Stimulated activated CD4-positive, alpha-beta T cell treated with anti-CD3 and anti-CD28 coated beads, Interleukin-12 subunit alpha, Interleukin-12 subunit beta, amount 100 ng/mL, for 24 hours (primary cell): ENCODE measurements at places on chromosomes 2 and 18.

DNA sequence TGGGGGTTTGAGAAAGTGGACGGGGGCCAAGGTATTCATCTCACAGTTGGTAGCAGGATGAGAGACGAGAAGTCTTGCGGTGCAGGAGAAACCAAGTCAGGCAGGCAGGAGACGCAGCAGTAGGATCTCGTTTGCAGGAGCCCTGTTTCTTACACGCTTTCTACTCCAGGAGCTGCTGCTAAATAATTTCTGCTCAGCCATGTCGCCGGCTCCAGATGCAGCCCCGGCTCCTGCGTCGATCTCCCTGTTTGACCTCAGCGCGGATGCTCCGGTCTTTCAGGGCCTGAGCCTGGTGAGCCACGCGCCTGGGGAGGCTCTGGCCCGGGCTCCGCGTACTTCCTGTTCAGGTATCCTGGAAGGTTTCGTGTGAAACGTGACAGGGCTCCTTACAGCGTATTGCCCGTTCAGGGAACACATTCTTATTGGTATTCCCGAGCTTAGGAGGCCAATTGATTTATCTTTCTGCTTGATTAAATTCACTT, 494 bp downstream of the ANKZF1 start:
- no peak for DNase-seq

GRCh38 chr2:17800693-17801458, 15.4 kb upstream of the MSGN1 start:
- no peak for DNase-seq

- DNase-seq = no peak
Observed at GRCh38 chr2:127661949-127662510, 13.3 kb downstream of the LIMS2 start.

DNA sequence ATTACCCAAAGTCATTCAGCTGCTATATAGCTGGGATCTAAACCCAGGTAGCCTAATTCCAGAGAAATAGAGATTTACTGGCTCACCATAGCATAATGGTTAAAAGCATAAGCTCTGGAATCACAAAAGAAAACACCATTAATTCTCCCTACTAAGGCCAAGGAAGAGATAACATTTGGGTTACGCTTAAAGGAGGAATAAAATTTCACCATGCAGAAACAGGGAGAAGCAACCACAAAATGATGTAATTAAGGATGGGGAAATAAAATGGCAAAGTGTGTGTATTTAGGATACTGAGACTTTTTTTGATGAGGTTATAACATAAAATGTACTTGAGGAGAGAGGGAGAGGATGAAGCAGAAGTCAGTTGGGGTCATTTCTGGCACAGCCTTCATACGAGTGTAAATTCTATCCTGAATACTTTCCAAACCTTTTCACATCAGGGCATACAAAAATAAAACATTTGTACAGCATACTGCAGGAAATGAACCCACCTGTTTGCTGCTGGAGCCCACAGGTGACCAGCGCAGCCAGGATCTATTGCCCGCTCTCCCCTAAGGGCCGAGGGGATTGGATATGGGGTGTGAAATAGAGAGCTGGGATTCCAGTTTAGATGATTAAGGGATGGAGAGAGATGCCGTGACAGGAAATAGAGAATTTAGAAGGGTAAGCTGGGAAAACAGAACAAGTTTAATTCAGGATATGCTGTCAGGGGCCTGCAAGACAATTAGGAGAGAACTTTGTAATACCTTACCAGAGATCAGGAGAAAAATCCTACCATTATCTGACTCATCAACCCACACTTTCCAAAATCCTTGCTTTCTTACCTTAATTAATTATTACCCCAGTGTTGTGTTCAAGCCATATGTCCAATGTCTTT, 43.8 kb upstream of the SERTAD2 start:
- no peak for DNase-seq

- no peak for DNase-seq
Observed at GRCh38 chr2:60391230-60391629, 162.2 kb downstream of the BCL11A start.

GRCh38 chr2:45869165-45869501, 217.7 kb downstream of the PRKCE start:
- no peak for DNase-seq

DNA sequence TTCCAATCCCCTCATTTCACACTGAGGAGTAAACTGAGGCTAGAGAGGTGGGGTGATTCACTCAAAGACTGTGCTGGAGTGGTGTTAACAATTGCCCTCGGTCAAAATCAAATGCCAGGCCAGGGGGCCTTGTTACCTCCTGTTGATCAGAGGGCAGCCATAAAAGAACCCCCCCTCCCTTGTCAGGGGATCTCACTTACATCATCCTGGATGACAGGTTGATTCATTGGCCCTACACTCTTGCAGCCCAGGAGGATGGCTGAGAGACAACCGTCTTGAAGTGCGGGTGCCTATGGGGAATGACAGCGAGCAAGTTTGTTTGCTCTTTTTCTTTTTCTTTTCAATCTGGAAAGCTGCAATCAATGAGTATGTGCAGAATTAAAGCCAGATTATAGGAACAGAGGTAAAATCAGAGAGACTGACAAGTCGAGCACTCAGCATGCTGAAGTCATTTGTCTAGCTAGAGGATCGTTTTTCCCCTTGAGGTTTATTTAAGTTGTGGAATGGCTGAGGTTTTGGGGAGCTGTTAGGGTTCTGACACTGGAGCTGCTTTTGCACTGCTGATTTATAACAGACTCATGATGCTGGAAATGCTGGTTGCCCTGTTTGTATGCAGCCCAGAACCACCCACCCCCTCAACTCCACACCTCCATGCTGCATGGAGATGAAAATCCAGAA, 26.4 kb upstream of the NRP2 start:
- no peak for DNase-seq

- no peak for DNase-seq
Observed at GRCh38 chr2:12928775-12929401, 212.2 kb downstream of the TRIB2 start.

DNA sequence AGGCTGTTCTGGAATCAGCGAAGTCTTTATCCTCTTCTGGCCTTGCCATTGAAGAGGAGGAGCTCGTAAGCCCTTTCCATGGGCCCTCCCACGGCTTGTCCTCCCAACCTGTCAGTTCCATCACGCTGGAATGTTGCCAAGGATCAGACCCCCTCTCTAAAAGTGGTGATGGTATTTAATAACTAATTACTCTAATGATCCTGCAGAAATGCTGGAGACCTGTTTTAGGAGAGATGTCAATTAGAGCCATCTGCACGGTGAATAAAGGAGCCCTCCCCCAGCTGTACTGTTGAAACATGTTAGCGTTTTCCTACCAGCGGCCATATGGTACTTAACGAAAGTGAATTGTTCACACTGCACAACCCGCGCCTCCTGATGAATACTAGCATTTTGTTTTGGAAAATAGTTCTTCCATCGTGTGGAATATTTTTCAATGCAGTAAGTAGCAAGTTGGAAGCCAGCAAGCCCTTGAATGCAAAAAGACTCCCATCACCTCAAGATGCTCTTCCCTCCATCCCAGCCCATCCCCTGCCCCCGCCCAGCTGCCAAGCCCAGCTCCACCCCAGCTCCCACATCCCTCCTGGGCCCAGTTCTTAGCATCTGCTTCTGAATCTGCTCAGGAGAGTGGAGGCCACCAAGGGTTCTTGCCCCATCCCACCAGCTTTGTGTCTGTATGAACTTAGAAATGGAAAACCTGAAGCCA, 145.4 kb downstream of the KLHL29 start:
- no peak for DNase-seq

- DNase-seq = no peak
Observed at GRCh38 chr2:6664332-6665061, 201.2 kb downstream of the CMPK2 start.

GRCh38 chr2:235068701-235069100, 116.9 kb downstream of the SH3BP4 start:
- no peak for DNase-seq

DNA sequence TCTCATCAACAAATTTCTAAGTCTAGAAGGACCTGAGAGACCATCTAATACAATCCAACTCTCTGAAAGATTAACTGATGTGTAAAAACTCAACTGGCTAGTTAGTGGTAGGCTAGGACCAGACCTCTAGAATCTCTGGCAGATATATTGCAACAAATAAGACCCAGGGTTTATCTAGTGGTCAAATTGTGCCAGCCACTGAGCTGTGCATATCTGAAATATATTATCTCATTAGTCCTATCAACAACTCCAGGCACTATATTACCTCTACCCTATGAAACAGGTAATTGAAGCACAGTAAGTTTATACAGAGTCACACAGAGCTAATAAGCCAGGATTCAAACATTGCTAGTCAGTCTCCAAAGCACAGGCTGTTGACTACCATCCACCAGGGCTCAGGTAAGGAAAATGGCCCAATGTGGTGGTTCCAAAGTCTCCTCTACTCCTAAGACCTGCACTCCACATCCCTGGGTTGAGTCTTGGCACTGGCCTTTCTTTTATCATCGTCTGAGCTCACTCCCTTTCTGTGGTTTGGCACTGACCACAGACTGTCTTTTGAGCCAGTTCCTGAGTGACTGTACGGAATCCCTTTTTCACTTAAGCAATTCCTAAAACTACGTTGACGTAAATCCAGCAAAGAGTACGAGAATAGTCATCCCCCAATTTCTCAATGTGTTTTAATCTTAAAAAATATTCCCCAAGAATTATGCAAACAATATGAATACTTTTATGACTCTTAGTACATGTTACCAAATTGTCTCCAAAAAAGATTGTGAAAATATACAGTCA, 11.9 kb upstream of the PID1 start:
- DNase-seq = no peak

- DNase-seq = no peak
Observed at GRCh38 chr2:121078899-121079298, 206.1 kb downstream of the TFCP2L1 start.

DNA sequence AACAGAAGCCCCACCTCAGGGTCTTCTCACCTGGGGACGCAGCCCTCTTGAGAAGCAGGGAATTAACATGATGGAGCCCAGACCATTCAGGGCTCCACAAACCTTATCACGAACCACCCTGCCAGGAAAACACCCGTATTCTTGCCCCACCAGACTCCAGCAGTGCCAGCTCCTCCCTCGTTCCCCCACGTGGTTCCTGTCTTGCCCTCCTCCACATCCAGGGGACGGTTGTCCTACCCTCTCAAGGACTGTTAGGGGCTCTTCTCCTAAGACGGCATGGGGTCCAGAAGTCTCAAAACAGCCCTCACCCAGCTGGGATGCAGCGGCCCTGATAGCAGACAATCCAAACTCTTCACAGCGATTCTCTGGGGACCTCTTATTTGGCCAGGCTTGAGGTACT, 372.2 kb upstream of the HS6ST1 start:
- no peak for DNase-seq

DNA sequence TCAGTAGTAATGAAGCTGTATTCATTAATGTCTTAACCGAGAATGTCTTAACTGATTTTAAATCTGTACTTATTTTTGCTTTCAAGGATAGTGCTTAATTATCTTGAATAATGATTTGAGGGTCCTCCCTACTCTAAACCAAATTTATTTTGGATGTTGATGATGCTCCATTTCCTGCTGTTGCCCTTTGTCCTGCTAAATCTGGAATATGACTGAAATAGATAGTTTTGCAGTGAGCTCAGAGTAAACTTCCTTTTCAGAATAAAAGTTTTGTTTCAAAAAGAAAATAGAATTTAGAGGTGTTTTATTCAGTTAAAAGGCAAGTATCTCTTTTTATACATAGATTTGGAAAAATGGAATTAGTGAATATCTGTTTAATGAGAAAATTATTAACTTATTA, 8.1 kb downstream of the NBEAL1 start:
- DNase-seq = no peak

- no peak for DNase-seq
Observed at GRCh38 chr2:150371044-150371818, 116.2 kb downstream of the RND3 start.

DNA sequence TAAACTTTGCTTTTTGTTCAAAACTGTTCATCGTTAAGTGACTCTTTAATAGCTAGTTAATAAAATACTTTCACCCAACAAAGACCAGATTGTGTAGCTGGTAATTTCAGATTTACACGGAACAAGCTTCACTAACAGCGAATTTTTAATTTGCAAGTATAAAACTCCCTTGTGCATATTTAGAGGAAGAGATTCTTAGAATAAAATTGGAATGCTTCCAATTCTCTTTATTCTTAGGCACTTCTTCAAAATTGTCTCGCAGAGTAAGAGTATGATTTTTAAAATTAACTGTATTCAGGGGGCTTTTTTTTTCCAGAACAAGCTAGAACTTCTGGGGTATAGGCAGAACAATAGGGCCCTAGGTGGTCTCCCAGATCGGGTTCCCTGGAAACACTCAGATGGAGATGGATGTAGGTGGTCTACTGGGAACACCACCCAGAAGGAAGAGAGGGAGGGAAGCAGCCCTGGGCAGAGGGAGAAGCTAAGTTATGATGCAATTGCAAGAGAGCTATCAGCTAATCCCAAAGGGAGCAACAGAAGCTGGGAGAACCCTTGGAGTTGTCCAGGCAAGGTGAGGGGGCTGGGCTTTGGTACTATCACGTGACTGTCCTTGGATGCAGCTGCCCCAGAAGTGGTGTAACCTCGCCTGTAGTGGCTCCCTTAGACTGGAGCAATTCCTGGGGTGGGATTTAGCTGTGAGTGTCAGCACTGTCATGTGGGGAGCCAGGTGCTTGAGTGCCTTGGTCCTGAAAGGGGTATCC, 151.7 kb upstream of the ASB18 start:
- no peak for DNase-seq

DNA sequence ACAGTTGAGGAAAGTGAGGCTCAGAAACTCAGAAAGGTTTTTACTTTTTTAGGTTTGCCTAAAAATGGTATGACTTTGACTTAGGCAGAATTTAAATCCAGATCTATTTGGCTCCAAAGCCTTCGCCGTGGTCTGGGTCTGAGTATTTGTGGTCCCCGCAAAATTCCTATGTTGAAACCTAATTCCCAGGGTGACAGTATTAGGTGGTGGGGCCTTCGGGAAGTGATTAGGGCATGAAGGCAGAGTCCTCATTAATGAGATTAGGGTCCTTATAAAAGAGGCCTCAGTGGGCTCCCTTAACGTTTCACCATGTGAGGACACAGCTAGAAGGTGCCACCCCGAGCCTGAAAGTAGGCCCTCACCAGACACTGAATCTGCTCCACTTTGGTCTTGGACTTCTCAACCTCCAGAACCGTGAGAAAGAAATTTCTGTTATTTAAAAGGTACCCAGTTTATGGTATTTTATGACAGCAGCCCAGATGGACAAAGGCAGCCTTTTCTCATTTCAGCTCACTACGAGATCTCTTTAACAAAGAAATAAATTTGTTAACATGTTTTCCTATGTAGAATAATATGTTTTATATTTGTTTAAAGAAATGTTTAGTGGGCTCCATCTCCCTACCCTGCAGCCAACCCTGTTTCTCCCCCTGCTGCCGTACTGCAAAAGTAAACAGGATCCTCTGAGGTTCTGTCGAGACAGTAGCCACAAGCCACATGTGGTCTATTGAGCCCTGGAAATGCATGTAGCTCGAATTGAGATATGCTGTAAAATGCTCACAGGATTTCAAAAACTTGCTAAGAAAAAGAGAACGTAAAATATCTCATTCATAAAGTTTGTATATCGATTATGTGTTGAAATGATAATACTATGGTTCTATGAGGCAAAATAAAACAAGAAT, 80.6 kb downstream of the MOGAT1 start:
- DNase-seq = no peak

GRCh38 chr2:121819846-121820245, 64.4 kb downstream of the TSN start:
- DNase-seq = no peak
